ENCODE measurements at places on chromosomes 5 and 9.

DNA sequence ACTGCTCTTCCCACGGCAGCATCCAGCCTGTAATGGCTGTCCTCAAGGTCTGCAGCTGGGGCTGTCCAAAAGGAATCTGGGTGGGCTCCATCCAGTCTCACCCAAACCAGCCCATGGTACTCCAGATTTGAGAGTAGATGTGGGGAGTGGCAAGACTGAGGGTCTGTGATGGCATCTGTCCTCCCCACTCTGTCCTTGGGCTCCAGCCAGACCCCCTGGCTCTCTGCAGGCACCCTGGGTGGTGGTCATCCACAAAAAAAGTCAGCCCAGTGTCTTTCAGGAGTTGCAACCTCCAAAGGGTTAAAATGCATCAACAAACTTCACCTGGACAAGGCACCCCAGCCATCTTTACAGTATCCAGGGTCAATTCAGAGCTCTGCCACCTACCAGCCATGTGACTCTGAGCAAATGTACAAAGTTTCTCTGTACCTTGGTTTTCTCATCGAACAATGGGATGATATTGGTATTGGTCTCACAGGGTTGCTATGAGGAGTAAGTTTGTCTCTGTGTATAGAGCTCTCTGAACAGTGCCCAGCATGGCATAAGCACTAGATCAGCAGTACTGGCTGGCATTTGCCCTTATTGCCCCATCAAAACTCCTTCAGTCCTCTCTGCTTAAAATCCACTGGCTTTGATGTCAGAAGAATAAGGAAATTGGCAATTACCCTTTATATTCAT lies 7.3 kb upstream of the S1PR3 start:
- DNase-seq, result no peak

DNA sequence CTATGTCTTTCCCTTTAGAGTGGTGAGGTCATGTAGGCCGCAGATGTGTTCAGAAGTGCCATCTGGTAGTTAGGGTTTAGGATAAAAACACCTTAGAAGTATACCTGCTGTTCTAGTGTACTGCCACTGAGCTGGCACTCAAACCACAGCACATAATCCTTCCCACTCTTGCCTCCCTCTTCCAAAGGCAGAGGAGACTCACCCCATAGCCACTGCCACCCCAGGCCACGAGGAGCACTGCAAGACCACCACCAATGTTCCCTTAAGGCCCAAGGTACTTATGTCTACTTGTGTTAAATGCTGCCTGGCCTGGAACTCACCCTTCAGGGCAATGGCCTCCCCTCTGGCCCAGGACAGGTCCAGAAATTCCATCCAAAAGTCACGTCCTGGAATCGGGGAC lies 379.5 kb upstream of the EDIL3 start:
- DNase-seq, result no peak

DNA sequence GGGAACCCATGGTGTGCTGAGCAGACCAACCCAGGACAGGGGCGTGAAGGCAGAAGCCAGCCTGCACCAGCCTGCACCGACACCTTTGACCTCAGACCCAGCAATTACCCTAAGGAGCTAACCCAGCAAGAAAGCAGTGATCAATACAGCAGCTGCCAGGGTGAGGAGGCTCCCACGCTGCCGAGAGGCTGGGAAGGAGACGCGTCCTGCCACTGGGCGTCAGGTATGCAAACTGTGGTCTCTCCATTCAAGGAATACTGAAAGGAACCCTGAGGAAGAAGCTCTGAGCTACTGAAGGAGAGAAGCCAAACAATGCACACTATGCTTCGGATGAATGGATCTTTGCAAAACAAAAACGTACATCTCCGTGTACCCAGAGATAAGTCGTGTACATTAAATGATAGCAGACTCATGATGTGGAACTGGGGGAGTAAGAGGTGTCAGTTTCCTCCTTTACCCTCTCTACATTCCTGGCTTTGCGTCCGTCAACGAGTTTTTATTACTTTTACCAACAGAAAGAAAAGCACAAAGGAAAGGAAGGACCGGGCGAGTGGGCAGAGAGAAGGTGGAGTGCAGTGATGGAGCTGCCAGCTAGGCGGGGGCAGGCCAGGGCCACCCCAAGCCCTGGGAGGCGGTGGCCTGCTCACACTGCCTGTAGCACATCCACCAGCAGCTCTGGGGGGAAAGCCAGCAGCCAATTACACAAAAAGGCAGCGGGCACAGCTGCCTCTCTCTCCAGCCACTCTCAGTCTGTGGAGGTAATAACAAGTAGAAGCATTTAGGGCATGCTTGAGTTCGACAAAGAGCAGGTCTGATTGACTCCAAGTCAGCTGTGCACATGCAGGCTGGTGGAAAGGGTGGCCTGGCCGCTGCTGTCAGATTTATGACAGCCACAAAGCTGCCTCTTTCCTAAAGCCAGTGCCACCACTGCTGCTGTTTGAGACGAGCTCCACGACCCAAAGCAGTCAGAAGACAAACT lies 29.3 kb downstream of the RASGEF1C start:
- DNase-seq, result no peak

DNA sequence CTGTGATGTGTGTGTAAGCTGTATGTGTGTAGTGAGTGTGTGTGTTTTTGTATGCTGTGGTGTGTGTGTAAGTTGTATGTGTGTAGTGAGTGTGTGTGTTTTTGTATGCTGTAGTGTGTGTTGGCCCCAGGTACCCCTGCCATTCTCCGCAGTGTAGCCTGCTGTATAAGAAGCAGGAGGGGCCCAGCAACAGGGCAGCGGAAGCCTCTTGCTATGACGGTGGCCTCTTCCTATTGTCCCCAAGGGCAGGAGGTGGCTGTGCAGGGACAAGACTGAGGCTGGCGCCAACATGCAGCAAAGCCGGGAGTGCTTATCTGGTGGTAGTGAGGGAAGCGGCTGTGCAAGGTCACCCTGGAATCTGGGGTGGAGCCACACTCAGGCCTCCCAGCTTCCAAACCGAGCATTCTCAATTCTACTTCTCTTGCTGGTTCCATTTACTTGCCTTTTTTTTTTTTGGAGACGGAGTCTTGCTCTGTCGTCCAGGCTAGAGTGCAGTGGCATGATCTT lies 5.1 kb downstream of the SPAAR start:
- no peak for DNase-seq

DNA sequence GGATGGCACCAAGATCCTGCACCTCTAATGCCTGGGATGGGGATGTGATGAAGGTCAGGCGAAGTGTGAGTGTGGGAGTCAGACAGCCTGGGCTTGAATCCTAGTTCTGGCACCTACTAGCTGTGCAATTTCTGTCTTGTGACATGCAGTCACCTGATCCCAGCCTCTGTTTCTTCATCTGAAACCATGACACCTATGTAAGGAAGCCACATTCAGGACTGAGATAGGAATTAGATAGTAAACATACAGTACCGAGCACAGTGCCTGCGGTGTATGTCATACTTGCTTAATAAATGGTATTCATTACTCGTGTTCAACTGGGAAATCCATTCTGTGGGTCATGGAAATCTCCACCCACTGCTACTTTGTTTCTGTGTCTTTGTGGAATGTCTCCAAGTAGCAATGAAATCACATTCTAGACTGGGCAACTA lies 140.6 kb upstream of the STC2 start:
- DNase-seq, result no peak

GRCh38 chr5:134072471-134073210 lies 41.8 kb upstream of the TCF7 start:
- no peak for DNase-seq

- no peak for DNase-seq
Observed at GRCh38 chr9:9257999-9258498, 1354.8 kb downstream of the PTPRD start.

DNA sequence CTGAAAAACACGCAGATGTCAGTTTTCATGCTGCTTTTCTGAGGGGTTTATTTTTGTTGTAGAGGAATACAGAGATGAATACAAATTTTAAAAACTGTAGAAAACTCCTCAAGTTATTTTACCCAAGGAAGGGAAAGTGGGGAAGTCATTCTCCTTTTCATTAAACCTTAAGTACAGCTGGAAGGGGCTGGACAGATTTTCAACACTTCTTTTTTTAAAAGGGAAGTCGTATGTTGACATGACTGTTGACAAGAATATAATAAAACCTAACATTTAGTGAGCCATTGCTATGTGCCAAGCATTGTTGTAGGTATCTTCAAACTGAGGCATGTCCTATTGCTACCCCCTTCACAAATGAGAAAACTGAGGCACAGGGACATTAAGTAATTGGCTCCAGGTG lies 235.7 kb upstream of the ELL2 start:
- no peak for DNase-seq

DNA sequence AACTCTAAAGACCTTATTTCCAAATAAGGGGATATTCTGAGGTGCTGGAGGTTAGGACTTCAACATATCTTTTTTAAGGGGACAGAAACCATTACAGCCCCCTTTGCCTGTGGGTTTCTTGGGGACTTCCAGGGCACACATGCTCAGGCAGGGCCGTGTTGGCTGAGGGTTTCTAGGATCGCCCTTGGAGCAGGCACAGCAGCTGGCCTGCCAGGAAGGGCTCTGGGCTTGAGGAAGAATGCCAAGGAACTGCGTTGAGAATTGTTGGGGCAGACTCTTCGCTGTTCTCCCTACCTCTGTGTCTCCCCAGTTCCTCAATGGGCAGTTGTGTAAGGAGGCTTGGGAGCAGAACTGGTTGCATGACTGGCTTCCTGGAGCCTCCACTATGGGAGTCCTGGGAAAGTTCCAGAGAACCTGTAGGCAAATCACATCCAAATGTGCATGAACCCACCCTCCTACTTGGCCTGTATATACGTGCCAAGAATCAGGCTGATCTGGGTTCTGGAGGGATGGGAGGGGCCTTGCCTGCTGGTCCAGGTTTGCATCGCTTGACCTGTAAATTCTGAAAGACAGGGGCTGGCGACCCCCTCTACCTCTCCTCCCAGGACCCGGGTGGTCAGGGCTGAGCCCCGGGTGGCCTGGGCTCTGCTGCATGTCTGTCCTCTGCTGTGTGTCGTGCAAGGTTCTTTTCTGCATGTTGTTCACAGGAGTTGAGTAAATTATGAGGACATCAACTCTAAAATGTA lies 65.5 kb downstream of the HSPA4 start:
- no peak for DNase-seq
